DMS79 (cell line): ENCODE measurements at places on chromosomes 2 and 18.

DNA sequence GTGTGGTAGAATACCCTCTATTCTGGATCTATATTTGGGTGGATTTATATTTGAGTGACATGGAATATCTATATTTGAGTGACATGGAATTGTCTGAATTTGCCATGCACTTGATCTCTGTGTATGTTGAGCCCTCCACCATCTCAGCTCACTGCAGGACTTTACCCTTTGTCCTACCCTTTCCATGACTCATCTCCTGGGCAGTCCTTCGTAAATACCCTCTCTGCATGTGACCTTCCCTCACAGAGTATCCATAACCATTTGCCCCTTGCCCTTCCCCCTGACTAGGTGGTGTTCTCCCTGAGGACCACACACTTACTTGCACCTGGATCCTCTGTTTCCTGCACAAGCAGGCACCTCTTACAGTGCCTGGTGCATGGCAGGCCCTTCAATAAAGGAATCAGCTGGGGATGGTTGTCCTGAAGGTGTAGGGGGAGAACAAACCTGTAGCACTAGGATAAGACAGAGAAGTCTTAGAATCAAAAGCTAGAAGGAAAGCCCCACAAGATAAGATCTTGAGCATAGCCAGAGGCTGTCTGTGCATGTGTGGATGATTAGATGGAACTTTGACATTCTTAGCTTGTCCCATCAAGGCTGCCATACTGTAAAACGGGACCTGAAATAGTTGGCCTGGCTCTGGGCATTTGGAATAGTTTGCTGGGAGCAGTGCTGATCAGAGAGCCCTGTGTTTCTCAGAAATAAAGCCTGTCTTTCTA lies 230.4 kb downstream of the FHOD3 start:
- no peak for DNase-seq

- no peak for DNase-seq
Observed at GRCh38 chr2:74146929-74147726, 584 bp downstream of the BOLA3 start.

GRCh38 chr18:46560671-46561045 lies 96.4 kb downstream of the LOXHD1 start:
- DNase-seq = no peak

GRCh38 chr2:182404092-182404491 lies 22.7 kb downstream of the PDE1A start:
- no peak for DNase-seq

DNA sequence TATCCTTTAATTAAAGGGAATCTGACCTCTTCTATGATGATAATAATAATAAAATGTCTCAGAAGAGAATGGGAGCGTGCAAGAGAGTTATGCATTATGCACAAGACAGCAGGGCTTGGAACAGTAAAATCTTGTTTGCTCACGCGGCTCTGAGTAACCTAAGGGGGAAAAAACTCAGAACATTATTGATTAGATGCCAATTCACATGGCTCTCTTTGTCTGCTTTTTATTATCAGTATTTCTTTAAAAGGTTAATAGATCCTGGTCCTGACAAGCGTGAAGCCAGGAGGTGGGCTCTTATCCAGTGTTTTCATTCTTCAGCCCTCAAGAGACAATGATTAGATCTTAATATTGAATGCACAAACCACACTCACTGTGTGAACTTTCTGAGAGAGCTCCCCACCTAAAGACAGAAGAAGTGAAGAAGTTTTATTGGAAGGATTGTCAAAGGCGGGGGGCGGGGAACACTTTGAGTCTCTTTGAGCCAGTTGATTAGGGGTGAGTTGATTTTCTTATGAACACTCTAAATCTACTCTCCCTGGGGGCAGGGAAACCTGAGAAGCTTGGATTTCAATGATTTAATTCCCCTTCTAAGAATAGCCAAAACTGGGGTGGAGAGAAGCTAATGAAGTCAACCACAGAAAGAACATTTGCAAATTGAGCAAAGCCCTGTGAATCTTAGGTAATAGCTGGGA lies 127.5 kb upstream of the CTAGE1 start:
- DNase-seq = no peak

- no peak for DNase-seq
Observed at GRCh38 chr2:113831161-113831560, 58.7 kb upstream of the ACTR3 start.

DNA sequence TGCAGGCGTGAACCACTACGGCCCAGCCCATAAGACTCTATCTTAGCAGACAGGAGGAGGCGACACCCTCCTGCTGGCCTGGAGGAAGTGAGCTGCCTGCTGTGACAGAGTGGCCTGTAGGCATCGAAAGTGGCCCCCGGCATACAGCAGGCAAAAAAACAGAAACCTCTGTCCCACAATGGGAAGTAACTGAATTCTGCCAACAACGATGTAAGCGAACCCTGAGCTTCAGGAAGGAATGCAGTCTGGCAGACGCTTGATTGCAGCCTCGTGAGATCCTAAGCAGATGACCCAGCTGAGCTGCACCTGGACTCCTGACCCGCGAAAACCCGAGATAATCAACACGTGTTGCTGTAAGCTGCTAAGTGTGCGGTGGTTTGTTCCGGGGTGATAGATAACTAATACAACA lies 13.6 kb downstream of the MRO start:
- no peak for DNase-seq

DNA sequence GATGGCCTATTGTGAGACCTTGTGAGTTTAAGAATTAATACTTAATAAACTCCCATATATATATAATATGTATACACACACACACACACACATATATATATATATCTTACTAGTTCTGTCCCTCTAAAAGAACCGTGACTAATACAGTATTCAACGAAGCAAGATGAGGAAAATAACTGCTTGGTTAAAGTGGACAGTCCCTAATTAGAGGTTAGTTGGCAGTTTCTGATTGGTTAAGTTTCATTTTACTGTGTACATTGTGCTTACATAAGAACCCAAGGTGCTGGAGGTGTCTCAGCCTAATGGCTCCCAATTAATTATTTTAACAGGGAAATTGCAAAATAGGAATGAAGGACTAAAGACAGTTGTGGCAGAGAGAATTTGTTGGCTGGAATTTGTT lies 132.1 kb downstream of the STRN start:
- DNase-seq = no peak

DNA sequence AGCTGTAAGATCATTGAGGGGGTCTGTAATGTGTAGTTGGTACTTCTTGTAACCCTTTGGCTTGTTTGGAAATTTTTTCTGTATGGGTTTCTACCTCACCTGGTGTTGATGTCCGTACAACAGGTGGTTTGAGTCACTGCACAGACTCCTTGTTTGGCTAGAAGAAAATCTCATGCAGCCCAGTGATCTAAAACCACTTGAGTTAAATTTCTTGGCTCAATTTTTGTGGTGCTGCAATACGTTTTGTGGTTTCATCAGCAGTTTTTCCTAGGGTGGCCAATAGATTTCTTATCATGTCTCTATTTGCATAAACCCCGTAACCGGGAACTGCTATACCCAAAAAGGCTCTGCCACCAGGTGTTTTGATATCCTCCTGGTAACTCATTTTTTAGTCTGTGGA lies 43.4 kb downstream of the CERS6 start:
- DNase-seq = no peak

GRCh38 chr2:206471524-206472062 lies 28.3 kb downstream of the ADAM23 start:
- no peak for DNase-seq

- no peak for DNase-seq
Observed at GRCh38 chr2:20299113-20299512, 51.5 kb downstream of the PUM2 start.

DNA sequence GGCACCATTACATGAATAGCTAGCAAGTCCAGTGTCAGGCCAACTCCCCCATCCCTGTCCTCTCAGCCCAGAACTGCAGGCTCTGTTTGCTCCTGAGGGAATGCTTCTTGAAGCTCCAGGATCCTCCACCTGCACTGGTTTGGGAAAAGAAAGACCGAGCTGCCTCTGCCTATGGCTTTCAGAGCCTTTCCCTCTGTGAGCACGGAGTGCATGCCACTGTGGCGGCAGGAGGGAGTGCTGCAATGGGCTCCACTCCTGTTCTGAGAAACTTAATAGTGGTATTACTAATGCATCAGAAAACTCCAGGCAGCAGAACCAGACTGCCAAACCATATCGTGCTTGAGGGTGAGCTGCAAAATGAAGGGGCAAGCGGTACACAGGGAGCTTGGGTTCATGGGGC lies 271.8 kb downstream of the SRBD1 start:
- no peak for DNase-seq

DNA sequence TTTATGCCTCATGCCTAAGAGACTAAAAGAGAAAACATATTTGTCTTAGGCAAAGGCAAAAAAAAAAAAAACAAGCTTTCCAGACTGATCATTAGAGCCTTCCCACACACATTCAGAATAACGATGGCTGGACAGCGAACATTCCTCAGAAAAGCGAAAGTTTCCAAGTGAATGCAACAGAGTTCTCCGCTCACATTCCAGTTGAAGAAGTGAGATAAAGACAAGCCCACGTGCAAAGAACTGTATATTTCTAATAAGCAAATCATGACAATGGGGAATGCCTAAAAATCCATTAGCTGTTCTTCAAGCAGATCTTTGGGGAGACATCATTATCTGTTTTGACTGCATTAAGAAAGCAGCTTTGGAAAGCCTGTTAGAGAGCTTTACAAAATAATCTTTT lies 347.9 kb downstream of the METTL4 start:
- DNase-seq = no peak

DNA sequence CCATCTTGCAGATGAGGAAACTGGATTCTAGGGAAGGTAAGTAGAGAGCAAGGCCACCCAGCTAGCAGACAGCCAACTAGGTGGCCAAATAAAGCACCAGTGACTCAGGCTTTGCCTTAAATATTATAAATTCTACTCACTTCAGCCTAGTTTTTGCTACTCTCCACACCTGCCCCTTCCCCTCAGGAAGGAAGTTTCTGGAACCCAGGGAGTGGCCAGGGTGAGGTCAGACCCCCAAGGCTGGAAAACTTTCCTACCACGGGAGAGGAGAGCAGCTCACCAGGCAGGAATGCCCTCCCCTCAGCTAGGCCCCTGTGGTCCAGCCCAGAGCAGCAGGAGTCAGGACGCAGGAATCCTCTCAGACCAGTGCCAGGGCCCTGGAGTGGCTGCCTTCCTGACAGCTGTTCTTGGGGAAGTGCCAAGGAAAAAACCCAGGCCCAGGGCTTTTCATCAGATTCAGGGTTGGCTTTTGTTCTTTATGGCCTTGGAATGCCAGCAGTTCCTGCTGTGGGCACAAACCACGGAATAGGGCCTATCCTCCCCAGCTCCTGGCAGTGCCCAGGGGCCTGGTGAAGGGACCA lies 5.1 kb upstream of the PAX8 start:
- peak; percentile 14 for DNase-seq

DNA sequence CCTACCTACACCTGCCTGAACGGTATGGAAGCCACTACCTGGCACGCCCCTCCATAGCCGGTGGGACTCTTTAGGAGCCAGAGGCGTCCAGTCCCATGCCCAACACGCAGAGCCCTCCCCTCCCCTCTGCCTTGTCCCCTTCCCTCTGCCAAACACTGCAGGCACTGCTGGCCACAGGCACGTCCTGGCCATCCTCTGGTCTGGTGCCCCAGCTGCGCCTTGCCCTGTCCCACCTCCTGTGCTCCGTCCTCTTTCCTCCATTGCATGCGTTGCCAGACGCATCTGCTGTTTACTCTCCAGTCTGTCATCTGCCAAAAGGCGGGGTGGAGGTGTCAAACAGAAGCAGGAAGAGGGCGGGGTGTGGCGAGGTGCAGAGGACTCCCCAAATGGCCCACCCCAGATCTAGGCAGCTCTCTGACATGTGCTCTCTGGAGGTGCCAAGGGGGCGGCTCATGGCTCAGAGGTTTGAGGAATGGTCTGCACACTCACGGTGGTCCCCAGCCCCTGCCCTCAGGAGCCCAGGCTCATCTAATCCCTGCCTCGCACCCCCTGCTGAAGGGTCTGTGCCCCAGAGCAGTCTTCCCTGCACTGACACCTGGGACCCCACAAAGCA lies 45.1 kb downstream of the HS6ST1 start:
- no peak for DNase-seq

DNA sequence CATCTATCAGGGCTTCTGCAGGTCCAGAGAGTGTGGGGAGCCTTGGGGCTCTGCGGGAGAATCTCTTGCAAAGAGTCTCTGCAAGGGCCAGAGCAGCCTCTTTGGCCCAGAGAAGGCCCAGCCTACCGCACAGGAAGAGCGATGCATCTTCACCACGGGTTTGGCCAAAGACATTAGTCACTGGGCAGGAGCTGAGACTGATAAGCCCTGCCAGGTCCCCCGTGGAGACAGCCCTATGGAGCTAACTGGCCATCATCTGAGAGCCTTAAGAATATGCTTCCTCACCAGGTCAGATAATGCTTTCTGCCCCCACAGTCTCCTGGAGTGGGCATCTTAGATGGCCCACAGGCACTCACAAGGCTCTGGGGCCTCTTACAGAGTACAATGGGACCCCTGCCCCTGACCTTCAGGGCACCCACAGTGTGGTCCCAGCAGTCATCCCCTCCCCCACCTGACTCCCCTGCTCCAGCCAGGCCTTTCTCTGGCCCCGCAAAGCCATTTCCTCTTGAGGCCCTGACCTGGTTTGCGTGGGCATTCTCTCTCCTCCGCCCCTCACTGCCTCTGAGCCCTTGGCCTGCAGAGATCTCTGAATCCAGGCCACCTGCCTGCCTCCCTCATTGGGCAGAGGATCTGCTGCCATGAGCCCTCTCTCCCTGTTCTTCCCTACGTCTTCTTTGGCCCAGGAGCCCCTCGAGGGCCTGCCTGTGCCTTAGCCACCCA lies 31.9 kb upstream of the MAPRE3 start:
- DNase-seq = no peak
